Central memory CD8-positive, alpha-beta T cell (primary cell): ENCODE measurements at places on chromosomes 5 and 9.
A peak's percentile ranks its signal among the peaks of the same experiment; 100 is the strongest.

DNA sequence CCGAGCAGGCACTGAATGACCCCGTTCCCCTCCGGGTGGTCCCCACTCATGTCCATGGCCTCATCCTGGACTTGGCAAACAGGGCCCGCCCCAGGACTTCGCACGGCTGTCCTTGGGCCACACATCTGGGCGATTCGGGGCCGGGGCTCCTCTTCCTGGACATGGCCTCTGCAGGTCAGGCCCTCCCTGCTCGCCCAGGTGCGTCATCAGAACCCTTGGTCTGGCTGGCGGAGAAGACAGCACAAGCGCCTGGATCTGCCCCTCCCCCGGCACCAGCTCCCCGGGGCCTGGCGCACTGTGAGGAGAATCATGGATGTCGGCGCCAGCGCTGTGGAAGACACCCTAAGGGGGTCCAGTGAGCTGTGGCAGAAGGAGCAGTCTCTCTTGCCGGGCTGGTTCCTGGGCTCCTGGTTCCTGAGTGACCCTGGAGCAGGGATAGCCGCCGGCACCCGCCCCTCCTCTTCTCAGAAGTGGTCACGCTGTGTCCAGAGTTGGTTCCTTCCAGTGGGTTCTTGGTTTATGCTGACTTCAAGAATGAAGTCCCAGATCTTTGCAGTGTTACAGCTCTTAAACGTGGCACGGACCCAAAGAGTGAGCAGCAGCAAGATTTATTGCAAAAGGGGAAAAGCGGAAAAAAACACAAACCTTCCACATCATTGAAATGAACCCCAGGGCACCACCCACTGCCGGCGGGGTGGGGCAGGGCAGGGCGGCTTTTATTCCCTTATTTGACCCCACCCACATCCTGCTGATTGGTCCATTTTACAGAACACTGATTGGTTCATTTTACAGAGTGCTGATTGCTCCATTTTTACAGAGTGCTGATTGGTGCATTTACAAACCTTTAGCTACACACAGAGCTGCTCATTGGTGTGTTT is 25.9 kb upstream of the SLC12A7 start:
- H3K4me1 ChIP-seq, result peaks cover 5% of the 10 kb centered on the region
- DNase-seq, result no peak
- H3K36me3 ChIP-seq, result no peaks in the 10 kb centered on the region
- H3K27me3 ChIP-seq, result peaks cover 12% of the 10 kb centered on the region
- H3K4me3 ChIP-seq, result no peak overlapping the region

GRCh38 chr9:112842555-112842954 is 48.1 kb downstream of the SLC46A2 start:
- peaks cover 14% of the 10 kb centered on the region for H3K4me1 ChIP-seq
- H3K27me3 ChIP-seq, result no peaks in the 10 kb centered on the region
- H3K4me3 ChIP-seq, result no peak overlapping the region
- peaks cover 23% of the 10 kb centered on the region for H3K36me3 ChIP-seq

- no peak overlapping the region for H3K4me3 ChIP-seq
- no peaks in the 10 kb centered on the region for H3K36me3 ChIP-seq
- no peaks in the 10 kb centered on the region for H3K4me1 ChIP-seq
- H3K27ac ChIP-seq, result no peak overlapping the region
These were observed 38.0 kb downstream of the ADAMTS16 start for GRCh38 chr5:5178136-5178535.

DNA sequence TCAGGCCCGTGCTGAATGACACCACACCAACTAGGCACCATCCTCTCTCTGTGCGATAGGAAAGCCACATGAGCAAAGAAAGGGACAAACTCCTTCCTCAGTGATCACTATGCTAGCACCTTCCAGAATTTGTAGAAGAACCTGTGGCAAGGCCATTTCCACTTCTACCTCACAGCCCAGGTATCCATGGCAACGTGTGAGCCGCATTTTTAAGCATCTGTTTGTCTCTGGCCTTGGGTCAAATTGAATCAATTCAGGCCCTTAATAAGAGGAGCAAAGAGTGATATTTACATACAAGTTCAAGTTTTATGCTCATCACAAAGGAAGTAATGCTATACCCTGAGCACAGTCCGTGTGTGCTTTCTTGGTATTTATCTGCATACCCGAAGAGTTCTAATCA is 179.3 kb downstream of the SLC12A2 start:
- no peaks in the 10 kb centered on the region for H3K4me1 ChIP-seq
- no peak overlapping the region for H3K4me3 ChIP-seq
- peaks cover 1% of the 10 kb centered on the region for H3K36me3 ChIP-seq
- no peak for DNase-seq
- H3K27me3 ChIP-seq, result peaks cover 38% of the 10 kb centered on the region

- DNase-seq, result no peak
- no peak overlapping the region for H3K27ac ChIP-seq
- H3K4me3 ChIP-seq, result no peak overlapping the region
- H3K27me3 ChIP-seq, result no peaks in the 10 kb centered on the region
- H3K4me1 ChIP-seq, result no peaks in the 10 kb centered on the region
These were observed 233.1 kb downstream of the RFK start for GRCh38 chr9:76161106-76161505.

DNA sequence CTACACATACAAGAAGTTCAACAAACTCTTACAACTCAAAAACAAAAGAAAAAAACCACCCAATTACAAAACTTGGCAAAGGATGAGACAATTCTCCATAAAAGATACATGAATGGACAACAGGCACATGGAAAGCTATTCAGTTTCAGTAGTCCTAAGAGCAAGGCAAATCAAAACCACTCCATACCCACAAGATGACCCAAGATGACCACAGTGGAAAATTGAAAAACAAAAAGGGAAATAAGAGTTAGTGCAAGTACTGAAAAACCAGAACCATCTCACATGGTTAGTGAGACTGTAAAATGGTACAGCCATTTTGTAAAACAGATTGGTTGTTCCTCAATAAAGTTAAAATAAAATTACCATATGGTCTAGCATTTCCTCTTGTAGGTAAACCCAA is 287.1 kb upstream of the CDH9 start:
- H3K36me3 ChIP-seq, result peaks cover 2% of the 10 kb centered on the region
- no peak overlapping the region for H3K4me3 ChIP-seq
- DNase-seq, result no peak
- H3K4me1 ChIP-seq, result no peaks in the 10 kb centered on the region

DNA sequence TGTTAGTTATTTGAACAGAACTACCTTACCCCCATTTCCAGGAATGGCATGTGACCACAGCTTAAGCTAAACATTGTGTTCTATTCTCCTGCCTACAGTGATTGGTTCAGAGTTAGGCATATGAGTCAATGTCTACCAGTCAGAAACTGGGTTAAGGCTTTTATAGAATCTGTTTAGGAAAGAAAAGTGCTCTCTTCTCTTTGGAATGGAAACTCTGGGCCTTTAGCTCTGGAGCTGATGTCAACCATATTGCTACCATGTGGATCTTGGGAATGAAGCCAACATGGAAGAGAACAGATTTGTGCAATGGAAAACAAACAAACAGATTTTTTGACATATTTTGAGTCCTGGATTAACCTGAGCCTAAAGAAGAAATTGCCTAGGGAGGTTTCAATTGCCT is 488.9 kb upstream of the TNC start:
- H3K27me3 ChIP-seq, result no peaks in the 10 kb centered on the region
- no peak overlapping the region for H3K27ac ChIP-seq

DNA sequence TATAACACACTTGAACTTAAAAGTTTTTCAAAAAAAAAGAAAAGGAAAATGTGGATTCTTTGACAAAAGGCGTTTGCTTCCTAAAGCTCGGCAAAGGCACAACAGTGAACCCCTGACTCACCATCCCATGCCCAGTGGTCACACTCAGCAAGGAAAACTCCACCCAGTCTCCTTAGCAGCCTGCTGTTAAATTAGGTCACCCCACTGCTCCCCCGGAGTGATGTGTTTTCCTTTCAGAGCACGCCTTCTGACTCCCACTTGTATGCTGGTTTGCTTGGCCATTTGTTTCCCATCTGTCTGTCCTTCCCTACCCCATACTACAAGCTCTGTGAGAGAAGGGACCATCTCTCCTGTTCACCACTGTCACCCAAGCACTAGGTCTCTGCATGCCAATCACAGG is 23.8 kb downstream of the RETREG1 start:
- H3K27me3 ChIP-seq, result no peaks in the 10 kb centered on the region
- peaks cover 2% of the 10 kb centered on the region for H3K36me3 ChIP-seq
- H3K4me1 ChIP-seq, result peaks cover 28% of the 10 kb centered on the region
- DNase-seq, result no peak
- no peak overlapping the region for H3K27ac ChIP-seq

DNA sequence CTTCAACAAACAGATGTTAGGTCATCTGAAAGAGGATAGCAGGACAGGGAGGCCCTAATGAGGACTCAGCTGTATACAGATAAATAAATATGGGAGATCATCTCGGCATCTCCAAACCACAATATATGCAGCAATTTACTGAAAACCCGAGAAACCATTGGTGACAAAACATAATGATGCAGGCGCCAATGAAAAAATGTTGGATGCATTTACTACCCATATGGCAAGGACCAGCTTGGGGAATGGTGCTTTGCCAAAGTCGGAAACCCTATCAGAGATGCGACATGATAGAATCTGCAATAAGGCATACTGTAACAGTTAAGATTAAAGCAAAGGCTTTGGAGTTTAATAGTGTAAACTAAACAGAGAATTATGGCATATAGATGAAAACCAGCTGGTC is 92.0 kb downstream of the SNCAIP start:
- DNase-seq, result no peak
- H3K27ac ChIP-seq, result no peak overlapping the region
- H3K4me3 ChIP-seq, result no peak overlapping the region
- no peaks in the 10 kb centered on the region for H3K4me1 ChIP-seq

DNA sequence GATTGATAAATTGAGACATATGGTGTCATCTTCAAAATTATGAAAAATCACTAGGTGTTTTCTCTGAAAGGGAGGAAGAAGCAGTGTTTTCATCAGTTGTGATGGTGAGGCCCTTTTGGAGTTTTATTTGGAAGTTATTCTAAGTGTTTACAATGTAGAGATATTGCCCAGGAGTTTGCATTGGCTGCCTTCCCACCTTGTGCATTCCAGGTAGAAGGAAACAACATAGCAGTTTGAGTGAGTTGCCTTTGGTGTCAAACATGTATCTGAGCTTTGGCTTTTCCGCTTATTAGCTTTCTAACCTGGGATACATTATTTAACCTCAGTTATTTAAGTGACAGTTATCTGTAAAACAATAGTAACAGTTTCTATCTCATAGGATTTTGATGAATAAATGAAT is 122.5 kb downstream of the SCAMP1 start:
- no peak overlapping the region for H3K4me3 ChIP-seq
- peaks cover 8% of the 10 kb centered on the region for H3K36me3 ChIP-seq
- no peak for DNase-seq
- no peaks in the 10 kb centered on the region for H3K27me3 ChIP-seq

DNA sequence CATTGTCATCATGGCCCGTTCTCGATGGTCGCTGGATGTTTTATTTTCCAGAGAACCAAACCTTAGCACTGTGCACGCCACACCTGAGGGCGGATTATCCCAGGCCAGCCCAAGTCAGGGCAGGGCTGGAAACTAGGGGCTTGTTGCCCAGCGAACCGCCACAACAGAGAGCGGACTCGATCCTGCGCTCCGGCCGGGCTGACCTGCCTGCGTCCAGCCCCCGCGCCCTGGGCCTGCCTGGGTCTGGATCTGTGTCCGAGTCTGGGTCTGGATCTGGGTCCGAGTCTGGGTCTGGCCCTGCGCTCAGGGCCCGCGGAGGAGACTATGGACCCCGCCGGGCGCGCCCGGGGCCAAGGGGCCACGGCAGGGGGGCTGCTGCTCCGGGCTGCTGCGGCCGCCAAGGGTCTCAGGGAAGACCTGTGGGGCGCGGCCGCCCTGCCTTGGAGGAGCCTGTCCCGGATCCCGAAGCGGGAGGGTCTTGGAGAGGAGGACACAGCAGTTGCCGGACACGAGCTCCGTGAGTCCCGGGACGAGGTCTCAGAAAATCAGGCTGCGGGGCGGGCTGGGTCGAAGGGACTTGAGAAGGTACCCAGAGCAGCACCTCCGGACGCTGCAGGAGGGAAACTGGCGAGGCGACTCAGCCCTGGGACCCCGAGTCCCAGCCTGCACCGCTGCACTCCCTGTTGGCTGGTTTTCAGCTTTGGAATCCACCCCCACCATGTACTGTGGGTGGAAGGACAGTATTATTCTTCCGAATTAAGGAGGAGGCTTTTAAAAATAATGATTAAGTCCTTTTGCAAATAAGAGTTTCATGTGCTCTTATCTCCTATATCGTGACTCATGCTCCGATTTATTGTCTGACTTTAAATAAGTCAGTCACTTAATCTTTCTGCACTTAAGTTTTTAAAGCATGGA is at the start of gene ANKDD1B:
Gene ANKDD1B (plus strand): TSS at position 143 of the 915 bp plus-strand sequence. CDS start 182 bp downstream, at position 325.
- no peak within 1 kb of the TSS for H3K27ac ChIP-seq
- H3K27me3 ChIP-seq, result no peaks in the 10 kb centered on the region
- H3K4me1 ChIP-seq, result peaks cover 7% of the 10 kb centered on the region
- H3K4me3 ChIP-seq, result peak within 1 kb of the TSS; percentile 58

GRCh38 chr5:148740079-148740858 is 85.9 kb upstream of the HTR4 start:
- H3K4me3 ChIP-seq, result no peak overlapping the region
- no peaks in the 10 kb centered on the region for H3K4me1 ChIP-seq
- H3K27ac ChIP-seq, result no peak overlapping the region
- H3K36me3 ChIP-seq, result peaks cover 1% of the 10 kb centered on the region
- H3K27me3 ChIP-seq, result peaks cover 33% of the 10 kb centered on the region
- no peak for DNase-seq

DNA sequence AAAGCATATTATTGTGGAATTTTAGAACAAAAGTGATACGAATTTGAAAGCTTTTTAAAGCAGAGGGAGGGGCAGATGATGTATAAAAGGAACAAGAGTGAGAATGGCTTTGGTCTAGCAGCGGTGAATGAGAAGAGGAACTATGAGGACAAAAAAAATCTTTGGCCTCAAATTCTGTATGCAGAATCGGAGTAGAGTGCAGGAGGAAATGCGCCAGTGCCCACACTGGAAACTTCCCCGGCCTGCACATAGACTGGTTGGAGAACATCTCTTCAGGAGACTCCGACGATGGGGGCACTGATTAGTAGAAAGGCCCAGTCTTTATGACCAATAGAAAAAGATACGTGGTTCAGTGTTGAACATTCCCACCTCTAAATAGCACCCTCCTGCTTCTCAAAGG is 51.3 kb downstream of the SLC46A2 start:
- H3K36me3 ChIP-seq, result peaks cover 32% of the 10 kb centered on the region
- H3K27ac ChIP-seq, result peak overlapping the region; percentile 11
- DNase-seq, result no peak
- no peaks in the 10 kb centered on the region for H3K27me3 ChIP-seq
- H3K4me1 ChIP-seq, result peaks cover 12% of the 10 kb centered on the region
- H3K4me3 ChIP-seq, result no peak overlapping the region

GRCh38 chr5:133664422-133664821 is 52.1 kb upstream of the FSTL4 start:
- H3K36me3 ChIP-seq, result no peaks in the 10 kb centered on the region
- H3K27ac ChIP-seq, result no peak overlapping the region
- DNase-seq, result no peak
- H3K4me1 ChIP-seq, result no peaks in the 10 kb centered on the region
- H3K4me3 ChIP-seq, result no peak overlapping the region
- H3K27me3 ChIP-seq, result peaks cover 48% of the 10 kb centered on the region

DNA sequence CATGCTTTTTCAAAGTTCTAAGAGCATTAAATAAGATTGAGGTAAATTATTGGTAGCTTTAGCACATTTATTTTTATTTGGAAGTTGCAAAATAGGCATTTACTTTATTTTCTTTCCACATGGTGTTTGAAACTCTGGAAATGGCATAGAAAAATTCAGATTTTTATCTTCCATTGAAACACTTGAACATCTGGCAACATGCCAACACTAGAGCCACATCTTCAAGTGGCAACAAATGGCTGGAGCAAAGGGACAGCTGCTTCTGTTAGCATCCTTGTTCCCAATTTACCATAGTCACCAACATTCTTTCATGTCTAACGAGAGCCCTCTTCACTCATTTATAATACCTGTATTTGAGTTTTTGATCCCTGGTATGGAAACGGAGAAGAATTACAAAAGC is 539.9 kb downstream of the ZNF608 start:
- no peaks in the 10 kb centered on the region for H3K4me1 ChIP-seq
- DNase-seq, result no peak
- H3K4me3 ChIP-seq, result no peak overlapping the region
- no peaks in the 10 kb centered on the region for H3K27me3 ChIP-seq
- H3K27ac ChIP-seq, result no peak overlapping the region
